ENCODE measurements at places on chromosomes 7 and 10.

GRCh38 chr7:27194686-27195379 lies 5.1 kb downstream of the HOXA13 start:
- DNase-seq, result no peak

GRCh38 chr7:44379366-44380188 lies 54.2 kb upstream of the CAMK2B start:
- DNase-seq, result no peak

- DNase-seq, result peak; percentile 67
These were observed 250.8 kb downstream of the ELFN1 start for GRCh38 chr7:1920881-1921280.

- DNase-seq, result no peak
These were observed 25.5 kb downstream of the SHOC2 start for GRCh38 chr10:110944792-110945396.

DNA sequence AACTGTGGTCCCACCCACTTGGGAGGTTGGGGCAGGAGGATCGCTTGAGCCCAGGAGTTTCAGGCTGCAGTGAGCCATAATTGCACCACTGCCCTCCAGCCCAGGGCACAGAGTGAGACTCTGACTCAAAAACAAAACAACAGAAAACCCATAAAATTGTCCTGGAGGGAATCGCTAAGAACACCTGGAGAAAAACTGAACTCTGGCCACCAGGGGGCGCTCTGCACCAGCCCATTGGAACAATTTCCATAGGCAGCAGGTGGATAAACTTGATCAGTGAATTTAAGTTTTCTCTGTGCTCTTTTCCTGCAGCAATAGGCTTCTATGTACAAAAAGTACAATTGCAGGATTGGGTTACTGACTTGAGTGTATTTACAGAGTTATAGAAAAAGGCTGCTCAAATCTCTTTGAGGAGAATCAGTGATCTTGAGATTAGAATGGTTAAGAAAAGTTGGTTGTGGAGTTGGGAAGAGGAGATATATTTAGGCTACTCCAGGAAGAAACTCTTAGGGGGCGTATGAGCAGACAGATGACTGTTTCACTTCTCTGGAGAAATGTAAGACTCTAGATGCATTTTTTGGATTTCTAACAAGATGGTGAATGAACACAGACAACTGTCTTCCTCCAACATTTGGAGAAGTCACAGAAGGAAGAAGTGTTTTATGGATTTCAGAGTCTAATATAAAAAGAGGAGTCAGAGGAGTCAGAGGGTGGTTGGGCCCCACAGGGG lies 274.9 kb upstream of the GALNT17 start:
- DNase-seq, result no peak

DNA sequence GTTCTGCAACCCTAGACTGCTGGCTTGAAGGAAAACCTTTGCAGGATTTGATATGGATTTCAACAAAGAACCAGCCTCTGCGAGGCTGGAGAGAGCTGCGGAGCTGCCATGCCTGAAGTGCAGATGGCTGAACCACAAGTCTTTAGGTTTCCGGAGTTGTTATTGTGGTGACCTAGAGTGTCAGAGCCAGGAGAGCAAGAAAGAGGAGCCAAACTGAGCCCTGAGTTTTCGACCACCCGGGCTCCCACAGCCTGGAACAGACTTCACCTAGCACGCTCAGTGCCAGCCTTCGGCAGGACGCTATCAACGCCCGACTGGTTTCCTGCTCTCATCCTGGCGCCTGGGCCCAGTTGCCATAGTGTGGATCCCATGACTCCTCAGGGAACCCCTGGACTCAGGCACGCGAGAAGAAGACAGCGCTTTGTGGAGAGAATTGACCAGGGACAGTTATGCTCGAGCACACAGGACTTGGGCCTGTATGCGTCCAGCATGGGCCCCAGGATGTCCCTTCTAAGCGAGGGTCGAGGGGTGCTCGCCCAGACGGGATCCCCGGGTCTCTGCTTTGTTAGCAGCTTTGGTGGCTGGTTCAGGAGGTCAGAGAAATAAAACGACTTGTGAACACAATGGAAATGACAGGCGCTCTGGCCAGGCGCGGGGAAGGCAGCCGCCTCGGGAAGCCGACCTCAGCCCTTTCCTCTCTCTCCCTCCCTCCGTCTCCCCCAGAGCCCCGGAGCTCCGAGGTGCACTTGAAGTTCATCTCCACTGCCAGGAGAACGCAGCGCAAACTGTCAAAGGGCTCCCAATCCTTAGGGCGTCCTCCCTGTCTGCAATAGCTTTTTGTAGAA lies 1.8 kb upstream of the GAD2 start:
- no peak for DNase-seq

DNA sequence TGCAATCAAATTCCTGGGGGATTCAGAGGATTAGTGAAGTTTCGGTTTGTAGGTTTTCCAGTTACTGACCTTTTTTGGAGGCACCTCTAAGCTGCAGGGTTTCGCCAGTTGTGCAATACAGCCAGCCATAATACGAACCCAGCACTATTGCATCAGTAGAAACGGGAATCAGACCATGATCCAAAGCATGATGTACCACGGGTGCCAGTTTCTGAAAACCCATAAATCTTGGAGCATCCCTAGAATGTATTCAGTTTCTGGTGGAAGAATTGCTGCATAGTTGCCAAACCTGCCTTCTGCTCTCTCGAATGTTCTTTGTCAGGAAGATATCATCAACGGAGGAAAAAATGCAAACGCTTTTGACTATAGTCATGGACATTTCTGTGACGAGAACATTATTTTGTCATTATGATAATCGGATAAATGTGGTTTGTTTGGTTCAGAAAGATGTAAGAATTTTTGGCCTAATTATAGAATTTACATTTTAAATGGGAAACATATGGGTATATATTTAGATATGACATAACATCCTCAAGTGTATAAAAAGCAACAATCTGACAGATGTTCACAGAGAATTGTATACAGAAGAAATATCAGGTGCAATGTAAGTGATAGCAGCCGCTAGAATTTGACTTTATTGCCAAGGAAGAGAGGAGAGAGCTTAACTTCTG lies 186.2 kb upstream of the PRKCQ start:
- DNase-seq, result no peak

GRCh38 chr7:19558527-19558926 lies 150.3 kb downstream of the POLR1F start:
- no peak for DNase-seq

DNA sequence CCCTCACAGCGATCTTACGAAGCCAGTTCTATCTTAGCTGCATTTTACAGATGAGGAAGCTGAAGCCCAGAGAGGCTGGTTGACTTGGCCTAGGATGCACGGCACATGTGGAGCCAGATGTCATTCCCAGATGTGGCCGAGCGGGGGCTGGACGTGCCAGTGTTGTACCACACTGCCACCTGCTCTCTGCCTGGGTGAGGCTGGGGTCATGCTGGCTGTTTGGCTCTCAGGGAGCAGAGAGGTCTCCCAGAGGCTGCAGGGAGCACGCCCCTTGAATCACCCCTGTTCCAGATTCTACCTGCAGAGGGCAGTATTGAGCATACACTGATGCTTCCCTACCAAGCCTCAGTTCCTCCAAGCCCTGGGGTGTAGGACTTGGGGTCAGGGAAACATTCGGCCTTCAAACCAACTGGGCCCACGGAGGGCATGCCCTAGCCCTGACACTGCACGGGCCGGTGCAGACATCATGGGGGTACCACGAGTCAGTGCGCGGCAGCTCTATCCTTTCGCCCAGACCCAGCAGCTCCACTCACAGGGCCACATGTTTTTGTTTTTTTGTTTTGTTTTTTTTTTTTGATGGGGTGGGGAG lies 3.8 kb upstream of the GTF2IRD1 start:
- no peak for DNase-seq

DNA sequence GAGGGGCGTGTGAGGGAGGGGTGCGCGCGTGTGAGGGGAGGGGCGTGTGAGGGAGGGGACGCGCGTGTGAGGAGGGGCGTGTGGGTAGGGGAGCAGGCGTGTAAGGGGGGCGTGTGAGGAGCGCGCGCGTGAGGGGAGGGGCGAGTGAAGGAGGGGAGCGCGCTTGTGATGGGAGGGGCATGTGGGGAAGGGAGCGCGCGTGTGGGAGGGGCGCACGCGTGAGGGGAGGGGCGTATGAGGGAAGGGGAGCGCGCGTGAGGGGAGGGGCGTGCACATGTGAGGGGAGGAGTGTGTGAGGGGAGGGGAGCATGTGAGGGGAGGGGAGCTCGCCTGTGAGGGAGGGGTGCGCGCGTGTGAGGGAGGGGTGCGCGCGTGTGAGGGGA lies 19.1 kb downstream of the MXI1 start:
- peak; percentile 97 for DNase-seq

DNA sequence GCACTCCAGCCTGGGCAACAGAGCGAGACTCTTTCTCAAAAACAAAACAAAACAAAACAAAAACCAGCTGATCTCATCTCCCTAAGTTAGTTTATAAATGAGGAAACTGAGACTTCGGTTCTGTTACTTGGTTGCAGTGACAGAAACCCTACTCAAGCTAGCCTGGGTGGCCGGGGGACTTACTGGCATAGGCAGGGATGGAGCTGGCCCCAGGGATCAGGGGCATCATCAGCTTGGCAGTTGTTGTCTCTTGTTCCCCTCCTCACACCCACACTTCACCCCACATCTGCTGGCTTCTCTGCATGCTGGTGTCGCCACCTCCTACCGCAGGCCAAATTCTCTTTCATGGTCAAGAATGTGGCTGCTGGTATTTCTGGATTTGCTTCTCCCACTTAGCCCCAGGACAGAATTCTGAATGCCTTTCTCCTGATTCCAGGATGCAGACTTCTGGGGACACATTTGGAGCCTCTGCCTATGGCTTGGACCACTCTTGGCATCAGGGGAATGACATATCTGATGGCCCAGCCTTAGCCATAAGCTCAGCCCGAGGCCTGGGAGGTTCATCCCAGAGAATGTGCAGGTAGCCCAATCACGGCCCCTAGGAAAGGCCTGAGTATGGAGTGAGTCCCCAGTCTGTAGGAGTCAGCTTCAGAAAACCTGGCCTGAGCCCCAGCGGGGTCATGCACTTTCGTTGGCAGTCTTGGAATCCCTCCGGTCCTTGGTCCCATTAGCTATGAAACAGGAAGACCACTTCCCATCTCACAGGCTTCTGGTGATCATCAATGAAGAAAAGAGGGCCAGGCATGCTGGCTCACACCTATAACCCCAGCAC lies 41.6 kb upstream of the CTBP2 start:
- no peak for DNase-seq

GRCh38 chr10:118310822-118311221 lies 31.3 kb downstream of the FAM204A start:
- no peak for DNase-seq

- peak; percentile 50 for DNase-seq
These were observed 43.5 kb downstream of the ZWINT start for GRCh38 chr10:56317603-56318002.

DNA sequence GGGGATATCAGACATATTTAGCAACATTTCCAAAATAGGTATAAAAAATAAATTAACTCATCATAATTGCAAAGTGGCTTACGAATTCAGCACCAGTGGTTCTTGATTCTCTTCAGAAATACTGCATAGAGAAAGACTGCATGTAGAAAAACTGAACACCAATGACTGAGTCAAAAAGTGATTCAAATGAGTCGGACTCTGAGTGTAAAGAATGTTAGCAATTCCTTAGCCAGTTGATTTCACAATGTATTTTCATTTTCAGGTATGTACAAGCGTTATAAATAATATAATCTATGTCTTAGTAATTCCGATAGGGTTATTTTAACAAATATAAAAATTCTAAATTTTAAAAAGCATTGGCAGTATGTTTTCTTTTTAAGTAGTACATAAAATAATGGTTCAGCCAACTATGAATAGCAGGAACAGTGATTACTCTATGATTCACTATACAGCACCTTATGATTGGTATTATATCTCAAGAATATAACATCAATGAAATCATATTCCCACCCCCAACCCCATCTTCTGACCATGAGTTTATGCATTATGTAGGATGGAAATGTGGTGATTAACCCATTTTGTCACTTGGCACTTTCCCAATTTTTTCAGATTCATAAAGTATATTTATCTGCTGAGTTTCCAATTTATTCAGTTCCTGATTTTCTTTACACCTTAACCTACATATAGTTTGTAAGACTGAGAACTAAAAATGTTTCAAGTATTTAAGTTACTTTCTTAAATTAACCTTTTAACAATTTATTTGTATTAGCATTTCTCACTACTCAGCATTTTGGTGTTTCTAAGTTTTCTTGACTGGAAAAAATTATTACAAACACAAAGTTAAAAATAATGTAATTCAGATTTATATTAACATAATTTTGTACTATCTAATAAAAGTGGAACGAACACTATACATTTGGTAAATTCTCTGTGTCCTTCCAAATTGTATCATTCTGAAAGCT lies 33.9 kb downstream of the DNAJC1 start:
- DNase-seq, result no peak

DNA sequence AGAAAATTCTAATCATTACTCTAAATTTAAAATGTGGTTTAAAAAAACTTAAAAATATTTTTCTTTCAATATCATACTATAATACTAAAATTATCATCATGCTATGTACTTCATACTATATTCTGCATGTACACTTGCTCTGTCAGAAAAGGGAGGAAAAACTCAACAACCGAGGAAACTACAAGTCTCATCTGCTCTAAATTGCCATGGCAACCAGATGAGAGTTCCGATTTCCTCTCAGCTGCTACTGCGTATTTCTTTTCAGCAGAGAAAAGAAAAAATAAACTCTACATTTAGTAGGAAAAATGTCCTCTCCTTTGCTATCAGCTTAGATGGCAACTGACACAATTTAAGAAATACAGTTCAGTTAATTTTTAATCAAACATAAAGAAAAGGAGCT lies 178.9 kb downstream of the SRPK2 start:
- DNase-seq, result no peak

- DNase-seq, result no peak
These were observed 11.9 kb upstream of the DMTF1 start for GRCh38 chr7:87140271-87140748.

DNA sequence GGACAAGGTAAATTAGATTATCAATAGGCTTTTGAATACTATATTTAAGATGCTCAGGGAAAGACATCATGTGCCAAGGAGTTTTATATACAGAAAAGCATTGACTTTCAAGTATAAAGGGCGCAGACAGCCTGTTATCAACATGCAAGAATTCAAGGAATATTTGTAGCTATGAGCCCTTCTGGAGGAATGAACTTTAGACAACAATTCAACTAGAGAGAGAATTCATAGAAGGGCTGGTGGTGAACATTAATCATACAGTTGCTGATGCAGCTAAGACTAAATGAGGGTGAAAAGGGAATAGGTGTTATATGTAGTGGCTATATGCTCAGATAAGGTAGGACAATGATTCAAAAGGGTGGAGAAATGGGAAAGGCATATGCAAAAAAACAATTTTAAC lies 41.2 kb downstream of the AOAH start:
- no peak for DNase-seq

- no peak for DNase-seq
These were observed 504.1 kb downstream of the SDK1 start for GRCh38 chr7:3805151-3805550.

- DNase-seq, result no peak
These were observed 101.4 kb downstream of the MTPAP start for GRCh38 chr10:30247704-30248103.

DNA sequence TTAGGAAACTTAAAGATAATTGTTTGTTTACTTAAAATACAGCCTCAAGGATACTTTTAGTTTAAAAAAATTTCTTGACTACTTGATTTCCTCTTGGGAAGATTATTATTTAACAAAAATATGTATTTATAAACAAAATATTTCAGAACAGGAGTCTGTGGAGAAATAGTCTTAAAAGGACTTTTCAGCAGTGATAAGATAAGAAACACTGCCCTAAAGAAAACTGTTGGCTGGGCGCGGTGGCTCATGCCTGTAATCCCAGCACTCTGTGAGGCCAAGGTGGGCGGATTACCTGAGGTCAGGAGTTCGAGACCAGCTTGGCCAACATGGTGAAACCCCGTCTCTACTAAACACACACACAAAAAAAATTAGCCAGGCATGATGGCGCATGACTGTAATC lies 22.6 kb upstream of the HERPUD2 start:
- no peak for DNase-seq

- no peak for DNase-seq
These were observed 651.8 kb downstream of the PARD3 start for GRCh38 chr10:34163075-34163905.
